Activated CD4-positive, alpha-beta T cell treated with anti-CD3 and anti-CD28 coated beads, Interleukin-2, Interleukin-6, amounts not matched to agents 100 ng/mL and 50 ng/mL, durations not matched to agents 16 hours and 8 hours (primary cell): ENCODE measurements at places on chromosomes 5 and 9.

DNA sequence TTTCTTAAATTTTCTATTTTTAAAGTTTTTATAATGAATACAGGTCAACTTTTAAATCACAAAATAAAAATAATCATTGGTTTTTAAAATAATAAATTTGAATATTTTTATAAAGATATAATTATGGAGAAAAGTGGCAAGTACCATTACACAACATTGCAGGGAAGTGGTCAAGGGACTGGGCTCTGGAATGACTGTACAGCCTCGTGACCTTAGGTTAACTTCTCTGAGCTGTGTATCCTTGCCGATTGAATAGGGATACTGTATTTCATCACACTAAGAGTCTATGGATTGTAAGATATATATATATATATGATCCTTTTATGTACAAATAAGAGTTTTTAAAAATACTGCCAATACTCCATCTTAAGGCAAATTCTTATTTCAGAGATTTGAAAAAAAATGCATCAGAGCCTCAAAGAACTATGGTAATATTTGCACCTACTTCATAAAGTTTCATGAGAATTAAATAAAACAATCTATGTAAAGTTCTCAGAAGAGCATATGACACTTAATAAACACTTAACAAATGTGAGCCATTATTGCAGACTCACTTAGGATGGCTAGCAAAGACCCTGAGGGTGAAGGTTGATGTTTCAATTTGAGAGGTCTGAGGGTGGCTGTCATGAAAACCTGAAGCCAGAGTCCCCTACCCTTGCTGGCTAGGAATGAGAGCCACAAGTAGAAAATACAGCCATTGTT, 136.5 kb downstream of the CCDC192 start:
- no peak for DNase-seq

DNA sequence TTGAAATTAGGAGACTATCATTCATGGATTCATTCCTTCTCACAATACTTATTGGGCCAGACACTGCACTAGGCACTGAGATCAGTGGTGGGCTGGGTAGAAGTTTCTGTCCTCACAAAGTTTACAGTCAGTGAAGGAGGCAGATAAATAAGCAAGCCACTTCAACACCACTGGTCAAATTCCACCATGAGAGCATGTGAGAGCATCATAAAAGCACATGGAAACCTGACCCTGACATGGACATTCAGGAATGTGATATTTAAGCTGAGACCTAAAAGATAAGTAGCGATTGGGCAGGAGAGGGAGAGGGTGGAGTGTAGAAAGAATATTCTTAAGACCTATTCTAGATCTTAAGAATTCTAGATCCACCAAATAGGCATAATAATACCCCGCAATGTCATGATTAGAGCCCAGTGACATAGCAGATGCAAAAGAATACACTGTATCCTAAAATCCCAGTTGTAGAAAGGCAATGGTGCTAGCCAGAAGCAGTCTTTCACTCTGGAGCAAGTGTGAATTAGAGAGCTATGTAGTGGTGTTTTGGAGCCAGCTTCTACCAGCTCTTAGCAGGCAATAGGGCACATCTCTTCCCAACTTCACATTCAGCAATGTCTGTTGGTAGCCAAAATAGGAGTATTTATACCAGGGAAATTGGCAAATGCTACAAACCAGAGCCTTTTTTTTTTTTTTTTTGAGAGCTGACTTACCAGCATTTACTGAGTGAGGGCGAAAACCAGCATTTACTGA, 46.4 kb downstream of the SH3RF2 start:
- no peak for DNase-seq

GRCh38 chr9:97579914-97580313, 53.3 kb downstream of the TSTD2 start:
- DNase-seq = no peak

DNA sequence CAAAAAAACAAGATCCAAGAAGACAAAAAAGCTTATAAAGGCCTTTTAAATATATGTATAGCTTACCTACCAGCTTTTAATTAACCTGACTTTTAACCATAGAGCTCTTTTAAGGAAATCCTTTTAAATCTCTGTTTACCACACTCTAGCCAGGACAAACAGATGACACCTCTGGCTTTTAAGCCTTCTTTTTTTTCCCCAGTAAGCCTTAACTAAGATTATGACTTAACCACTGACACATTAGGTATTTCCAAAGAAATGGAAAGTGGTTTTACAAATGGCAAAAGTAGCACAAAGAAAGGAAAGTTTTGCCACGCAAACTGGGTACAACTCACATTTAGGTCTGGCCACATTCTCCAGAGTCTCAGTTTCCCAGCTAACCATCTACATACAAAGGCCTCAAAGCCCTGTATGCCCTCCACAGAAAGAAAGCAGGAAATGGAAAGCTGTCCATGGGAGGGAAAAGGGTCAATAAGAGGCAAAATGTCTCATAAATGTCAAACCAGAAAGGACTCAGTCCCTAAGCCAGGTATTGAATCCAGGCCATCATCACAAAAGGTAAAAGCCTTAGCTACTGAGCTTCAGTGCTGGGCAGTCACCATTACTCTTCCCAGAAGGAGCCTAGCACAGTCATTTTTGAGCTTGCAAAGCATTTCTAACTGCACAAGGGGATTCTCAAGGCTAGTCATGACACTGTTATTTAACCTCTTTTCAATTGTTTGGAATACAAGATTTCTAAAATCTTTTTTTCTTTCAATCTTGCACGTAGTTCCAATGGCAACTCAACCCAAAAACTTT, 19.7 kb downstream of the TMEM161B start:
- peak; percentile 45 for DNase-seq

DNA sequence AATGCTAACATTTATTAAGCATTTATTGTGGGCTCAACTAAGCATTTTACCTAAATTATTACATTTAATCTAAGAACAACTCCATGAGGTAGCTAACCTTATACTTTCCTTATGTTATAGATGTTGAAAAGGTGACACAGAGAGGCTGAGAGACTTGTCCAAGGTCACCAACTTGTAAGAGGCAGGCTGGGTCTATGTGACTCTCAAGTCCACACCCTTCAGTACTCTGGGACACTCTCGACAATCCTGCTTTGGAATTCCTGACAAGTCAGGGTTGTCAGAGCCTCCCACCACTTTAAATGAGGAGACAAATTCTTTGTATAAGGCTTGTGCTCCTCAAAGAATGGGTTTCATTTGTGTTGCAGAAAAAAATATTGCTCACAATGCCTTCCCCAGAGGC, 67.2 kb downstream of the NRG2 start:
- DNase-seq = no peak

DNA sequence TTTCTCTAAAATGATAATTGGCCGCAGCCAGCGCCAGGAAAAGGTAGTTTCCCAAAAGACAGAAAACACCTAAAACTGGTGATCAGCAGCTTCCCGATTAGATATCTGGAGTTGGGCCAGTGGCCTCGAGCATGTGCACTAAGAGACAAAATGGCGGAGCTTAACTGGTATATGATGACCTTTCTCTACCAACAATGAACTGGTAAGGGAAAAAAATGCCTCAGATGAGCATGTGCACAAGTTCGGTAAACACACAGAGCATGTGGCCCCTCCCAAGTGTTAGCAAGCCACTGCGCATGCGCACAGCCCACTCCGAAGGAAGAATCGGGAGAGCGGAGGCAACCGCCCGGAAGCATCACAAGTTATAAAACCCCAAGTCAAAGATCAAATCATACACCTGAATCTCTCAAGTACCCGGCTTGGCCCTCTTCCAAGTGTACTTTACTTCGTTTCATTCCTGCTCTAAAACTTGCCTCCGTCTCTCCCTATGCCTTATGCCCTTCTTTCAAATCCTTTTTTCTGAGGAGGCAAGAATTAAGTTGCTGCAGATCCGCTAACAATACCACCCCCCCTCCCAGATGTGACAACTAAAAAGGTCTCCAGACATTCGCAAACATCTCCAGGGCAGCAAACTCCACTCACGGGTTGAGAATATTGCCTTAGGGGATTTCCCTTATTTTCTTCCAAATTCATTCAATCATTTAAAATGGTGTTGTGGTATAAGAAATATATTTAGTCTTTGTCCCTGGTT, 15.0 kb upstream of the PTBP3 start:
- peak; percentile 82 for DNase-seq

- DNase-seq = no peak
These were observed 16.4 kb downstream of the TRIP13 start for GRCh38 chr5:909086-909485.

- no peak for DNase-seq
These were observed 794.0 kb upstream of the COX7C start for GRCh38 chr5:85823462-85824426.

DNA sequence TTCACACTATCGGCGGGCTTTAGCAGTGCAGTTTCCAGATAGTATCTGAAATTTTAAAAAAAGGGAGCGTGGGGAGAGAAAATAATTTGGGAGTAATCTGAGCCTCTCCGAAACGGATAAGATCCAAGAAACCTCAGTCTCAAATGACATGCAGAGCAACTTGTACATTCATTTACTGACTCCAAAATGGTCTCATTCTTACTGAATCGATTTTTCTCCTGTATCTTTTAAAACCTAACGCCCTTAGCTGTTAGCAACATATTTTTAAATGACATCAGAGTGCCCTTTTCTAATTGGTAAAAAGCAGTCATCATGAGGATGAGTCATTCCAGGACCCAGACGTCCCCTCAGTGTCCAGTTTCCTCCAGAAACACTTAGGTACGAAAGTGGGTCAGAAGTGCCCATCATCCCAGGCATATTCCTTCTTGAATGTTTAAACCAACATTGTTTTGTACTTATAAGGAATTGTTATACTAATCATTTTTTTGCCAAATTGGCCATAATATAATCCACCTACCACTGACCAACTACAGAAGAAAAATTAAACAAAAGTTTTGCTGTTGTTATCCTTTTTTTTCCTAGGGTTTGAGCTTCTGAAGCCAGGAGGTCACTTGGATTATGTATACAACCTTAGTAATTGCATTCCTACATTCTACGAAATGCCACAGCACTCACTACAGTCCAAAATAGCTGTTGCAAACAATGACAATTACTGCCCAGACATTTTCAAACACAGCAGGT, 354.4 kb downstream of the ADAMTS6 start:
- no peak for DNase-seq

- no peak for DNase-seq
These were observed 31.5 kb downstream of the SLC25A46 start for GRCh38 chr5:110770286-110770685.

DNA sequence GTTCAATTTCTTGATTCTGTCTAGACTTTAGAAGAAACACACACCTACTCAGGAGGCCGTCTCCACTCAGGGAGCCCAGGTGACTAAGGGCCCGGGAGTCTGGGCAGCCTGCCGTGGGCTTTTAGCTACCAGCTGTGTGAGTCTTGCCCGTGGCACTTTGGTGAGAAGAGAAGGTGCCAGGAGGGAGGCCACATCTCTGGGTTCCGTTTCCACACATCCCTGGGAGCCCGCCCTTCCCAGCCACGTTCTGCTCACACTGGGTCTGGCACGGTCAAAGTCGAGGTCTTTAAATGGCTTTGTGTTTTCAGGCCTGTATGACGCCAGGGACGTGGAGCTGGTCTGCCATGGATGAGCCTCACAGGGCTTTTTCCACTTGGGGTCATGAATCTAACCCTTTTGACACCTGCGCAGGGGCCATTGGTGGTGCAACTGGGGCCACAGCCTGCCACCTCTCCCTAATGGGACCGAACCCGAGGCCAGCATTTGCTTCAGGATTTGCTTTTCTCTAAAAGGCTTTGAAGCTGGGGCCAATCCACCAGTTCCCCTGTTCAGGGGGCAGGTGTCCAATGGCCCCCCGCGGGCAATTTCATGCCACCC, 17.2 kb upstream of the FCN2 start:
- no peak for DNase-seq
